ENCODE measurements at places on chromosomes 7 and 10.

DNA sequence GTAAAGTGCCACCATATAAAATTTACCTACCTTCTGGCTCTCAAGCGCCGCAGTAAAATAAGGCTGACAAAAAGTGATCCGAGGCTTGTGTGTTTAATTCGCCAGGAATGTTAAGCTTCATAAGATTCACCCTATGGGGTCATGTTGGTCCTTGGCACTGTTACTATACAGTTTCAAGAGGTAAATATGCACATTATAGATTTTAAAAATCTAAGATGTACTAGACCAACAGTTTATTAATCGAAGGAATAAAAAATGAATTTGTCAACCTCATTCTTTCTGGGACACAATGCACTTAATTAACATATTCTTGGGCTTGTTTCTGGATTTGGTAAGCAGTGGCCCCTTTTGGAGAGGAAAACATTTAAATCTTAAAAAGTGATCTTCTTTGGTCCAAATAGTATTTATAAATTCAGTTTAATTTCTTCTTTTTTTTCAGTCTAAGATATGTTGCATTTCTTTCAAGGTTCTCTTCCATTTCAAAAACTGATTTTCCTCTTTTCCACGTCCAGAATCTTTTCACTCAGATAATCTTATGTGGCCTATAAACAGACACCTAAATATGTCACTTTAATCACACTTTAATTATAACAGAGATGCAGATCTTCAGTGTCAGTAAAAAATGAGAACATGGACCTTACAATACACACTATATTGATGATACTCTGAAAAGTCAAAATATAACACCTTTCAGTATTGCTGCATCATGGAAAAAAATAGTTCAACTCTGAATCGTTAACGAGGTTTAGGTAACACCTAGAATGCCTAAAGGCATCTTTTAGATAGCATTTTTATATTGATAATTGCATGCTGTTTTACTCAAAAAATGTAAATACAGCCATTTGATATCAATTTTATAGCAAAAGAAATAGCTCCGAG is 3.8 kb upstream of the SKIDA1 start:
- DNase-seq: no peak

- DNase-seq: no peak
Measured at GRCh38 chr10:76939933-76940468, 697.6 kb downstream of the KCNMA1 start.

DNA sequence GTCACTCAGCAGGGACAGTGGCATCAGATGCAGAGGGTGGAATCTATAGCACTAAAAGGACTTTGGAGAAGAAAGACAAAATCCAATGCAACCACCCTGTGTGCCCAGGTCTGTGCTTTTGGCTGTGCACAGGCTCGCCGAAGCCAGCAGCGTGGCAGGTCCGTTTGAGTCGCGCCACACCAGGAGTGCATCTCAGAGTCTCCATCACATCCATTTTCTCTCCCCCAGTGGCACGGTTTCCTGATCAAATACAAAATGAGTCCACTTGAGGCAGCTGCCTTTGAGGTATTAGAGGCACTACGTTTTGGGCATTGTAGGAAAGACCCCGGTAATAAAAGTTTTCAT is 23.4 kb upstream of the PROSER2 start:
- DNase-seq: no peak

GRCh38 chr7:79810916-79811315 is 323.7 kb upstream of the GNAI1 start:
- no peak for DNase-seq

DNA sequence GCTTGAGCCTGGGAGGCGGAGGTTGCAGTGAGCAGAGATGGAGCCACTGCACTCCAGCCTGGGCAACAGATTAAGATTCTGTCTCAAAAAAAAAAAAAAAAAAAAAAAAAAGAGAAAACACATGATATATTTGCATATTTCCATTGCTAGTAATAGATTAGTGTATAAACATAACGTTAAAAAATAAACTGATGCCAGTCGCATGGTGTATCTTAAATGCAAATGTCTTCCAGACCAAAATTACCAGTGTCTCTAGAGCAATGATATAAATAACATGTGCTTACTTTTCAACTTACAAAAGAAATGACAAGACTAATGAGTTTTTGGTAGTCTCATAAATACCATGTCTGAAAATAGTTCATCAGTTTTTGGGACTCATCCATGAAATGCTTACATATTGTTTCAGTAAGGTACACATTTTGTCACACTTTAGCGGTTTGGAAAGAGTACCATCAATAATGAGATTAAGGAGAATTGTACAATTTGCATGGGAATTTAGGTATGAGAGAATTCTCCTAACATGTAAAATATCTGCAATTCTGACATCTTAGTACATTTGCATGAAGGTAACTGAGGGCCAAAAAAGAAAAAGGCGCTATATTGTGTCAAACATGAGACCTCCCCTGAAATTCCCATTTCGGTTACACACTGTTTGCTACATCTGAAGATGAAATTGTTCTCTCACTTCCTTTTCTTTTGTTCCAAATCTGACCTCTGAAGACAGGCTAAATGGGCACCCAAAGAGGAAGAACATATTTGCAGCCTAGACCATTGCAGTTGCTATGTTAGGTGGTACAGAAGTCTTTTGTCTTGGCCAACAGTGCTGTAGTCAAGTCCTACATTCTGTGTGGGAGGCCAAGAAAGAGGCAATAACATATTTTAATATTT is 51.5 kb upstream of the PIP4K2A start:
- DNase-seq: peak; percentile 67

- no peak for DNase-seq
Measured at GRCh38 chr7:116236020-116236630, 25.8 kb downstream of the TES start.

DNA sequence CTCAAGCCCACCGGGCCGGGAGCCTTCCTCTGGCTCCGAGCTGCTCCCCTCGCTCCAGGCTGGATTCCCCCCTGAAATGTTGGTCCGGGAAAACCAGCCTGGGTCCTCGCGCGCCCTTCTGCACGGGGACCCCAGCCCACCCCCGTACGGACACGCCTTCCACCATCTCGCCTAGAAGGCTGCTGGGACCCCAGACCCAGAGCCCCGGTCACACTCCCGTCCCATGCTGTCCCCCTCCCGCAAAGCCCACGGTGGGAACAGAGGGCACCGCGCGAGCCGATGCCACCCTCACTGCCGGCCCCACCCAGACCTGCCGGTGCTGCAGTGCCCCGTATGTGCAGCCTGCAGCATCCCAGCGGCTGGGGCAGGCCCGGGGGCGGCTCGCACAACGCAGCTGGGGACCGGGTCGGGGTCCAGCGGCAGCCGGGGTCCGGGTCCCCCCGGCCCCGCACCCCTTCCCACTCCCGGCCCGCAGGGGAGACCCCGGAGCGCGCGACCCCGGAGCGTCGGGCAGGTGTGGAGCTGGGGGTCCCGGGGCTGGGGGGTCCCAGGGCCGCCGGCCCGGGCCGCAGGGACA is 871 bp downstream of the SPOCK2 start:
- DNase-seq: no peak

DNA sequence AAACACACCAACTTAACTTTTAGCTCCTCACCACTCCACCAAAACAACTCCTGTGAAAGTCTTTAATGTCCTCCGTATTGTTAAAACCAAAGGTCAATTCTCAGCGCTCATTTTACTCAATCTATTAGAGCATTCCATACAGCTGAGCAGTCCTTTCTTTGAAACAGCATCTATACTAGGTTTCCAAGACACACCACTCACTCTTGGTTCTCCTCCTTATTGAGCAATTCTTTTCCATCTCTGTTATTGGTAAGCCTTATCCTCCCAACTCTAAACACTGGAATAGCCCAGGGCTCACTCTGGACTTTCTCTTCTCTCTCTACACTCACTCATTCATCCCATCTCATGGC is 34.9 kb downstream of the COA1 start:
- DNase-seq: no peak

GRCh38 chr10:24493165-24493564 is 230.5 kb downstream of the ARHGAP21 start:
- DNase-seq: no peak

- peak; percentile 51 for DNase-seq
Measured at GRCh38 chr10:49398000-49398861, 2.3 kb upstream of the DRGX start.

- no peak for DNase-seq
Measured at GRCh38 chr10:110748970-110749369, 104.8 kb downstream of the RBM20 start.

GRCh38 chr7:100132126-100132525 is 5.4 kb downstream of the MBLAC1 start:
- DNase-seq: no peak

GRCh38 chr7:5598769-5599371 is 175.2 kb upstream of the TNRC18 start:
- peak; percentile 79 for DNase-seq

- DNase-seq: no peak
Measured at GRCh38 chr10:69202332-69202731, 17.8 kb upstream of the HKDC1 start.

DNA sequence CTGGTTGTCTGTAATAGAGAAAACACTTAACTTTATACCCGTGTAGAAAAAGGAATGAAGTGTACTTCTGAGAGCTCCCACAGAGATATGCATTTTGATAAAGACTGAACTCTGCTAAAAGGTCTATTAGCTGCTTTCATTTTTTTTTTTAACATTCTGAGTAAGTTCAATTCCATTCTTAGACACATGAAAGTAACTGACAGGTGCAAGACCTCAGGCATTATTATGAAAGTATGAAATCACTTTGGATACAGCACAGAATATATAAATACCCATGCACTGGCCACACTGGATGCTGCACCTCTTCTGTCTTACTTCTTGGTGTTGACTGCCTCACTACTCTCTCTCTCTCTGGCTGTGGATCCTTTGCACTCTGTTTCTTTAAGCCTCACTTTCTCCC is 46.2 kb downstream of the VWDE start:
- peak; percentile 62 for DNase-seq

- DNase-seq: no peak
Measured at GRCh38 chr7:70698219-70698832, 433.6 kb upstream of the GALNT17 start.

DNA sequence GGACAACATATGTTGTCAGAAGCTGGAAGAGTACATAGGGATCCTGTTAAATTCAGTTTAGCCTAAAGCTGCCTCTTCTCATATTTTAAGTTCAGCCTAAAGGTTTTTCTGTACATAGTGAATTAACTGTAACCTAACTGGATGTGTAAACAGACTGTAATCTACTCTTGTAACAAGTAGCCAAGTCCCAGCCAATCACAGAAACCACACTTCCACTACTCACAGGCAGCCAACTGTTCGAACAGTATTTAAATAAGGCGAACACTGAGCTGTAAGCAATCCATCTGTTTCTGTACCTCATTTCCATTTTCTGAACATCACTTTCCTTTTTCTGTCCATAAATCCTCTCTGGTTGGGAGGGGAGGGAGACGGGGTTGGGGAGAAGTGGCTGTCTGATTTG is 15.0 kb upstream of the STN1 start:
- no peak for DNase-seq

GRCh38 chr10:101112799-101113594 is 18.1 kb upstream of the TLX1 start:
- DNase-seq: no peak

DNA sequence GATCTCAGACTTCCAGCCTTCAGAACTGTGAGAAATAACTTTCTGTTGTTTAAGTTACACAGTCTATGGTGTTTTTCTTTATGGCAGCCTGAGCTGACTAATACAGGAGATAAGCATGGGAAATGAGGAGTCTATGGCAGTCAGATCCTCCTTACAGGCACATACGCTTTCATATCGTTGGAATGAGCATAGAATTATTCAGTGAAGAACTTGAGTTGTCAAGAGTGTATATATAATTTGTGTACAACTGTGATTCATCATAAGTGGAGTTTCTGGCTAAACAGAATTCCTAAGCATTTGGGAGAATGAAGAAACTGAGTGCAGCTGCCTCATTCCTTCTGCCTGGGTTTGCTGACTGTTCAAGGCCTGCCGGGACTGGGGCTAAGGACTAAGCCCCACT is 516.7 kb downstream of the ADRA2A start:
- no peak for DNase-seq

DNA sequence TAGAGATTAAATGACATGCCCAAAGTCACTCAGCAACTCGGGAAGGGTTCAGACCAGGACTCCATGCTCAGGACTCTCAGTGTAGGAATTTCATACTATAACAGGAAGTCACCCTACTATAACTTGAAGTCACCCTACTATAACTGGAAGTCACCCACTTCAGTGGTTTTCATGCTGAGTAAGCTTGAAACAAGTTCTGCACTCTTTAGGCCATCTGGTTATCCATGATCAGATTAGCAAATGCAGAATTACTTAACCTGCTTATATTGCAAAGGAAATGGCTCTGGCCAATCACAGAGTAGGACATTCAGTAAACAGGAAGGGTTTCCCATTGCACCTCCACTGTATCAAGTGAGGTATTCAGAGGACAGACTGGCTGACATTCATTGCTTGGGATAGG is 1240.4 kb downstream of the GATA3 start:
- peak; percentile 11 for DNase-seq

DNA sequence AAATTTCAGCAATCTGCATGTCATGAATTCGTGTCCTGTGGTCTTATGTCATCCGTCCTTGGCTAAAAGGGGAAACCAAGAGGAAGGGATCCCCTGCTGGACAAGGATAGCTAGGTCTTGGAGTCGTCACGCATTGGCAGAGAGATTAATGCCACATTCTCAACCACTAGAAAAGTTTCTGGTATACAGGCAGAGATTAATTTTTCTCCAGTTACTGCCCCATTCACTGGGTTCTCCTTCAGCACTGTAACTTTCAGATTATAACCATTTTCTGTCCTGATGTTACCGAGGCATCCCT is 1060.6 kb upstream of the AUTS2 start:
- no peak for DNase-seq

Data from GM06990 (cell line).